ENCODE measurements at places on chromosomes 6 and 20. TPM values are rescaled to one million over a fixed set of nuclear protein-coding genes. Genes with fewer than 3 reads are reported as not detected.
A peak's percentile ranks its signal among the peaks of the same experiment; 100 is the strongest.

DNA sequence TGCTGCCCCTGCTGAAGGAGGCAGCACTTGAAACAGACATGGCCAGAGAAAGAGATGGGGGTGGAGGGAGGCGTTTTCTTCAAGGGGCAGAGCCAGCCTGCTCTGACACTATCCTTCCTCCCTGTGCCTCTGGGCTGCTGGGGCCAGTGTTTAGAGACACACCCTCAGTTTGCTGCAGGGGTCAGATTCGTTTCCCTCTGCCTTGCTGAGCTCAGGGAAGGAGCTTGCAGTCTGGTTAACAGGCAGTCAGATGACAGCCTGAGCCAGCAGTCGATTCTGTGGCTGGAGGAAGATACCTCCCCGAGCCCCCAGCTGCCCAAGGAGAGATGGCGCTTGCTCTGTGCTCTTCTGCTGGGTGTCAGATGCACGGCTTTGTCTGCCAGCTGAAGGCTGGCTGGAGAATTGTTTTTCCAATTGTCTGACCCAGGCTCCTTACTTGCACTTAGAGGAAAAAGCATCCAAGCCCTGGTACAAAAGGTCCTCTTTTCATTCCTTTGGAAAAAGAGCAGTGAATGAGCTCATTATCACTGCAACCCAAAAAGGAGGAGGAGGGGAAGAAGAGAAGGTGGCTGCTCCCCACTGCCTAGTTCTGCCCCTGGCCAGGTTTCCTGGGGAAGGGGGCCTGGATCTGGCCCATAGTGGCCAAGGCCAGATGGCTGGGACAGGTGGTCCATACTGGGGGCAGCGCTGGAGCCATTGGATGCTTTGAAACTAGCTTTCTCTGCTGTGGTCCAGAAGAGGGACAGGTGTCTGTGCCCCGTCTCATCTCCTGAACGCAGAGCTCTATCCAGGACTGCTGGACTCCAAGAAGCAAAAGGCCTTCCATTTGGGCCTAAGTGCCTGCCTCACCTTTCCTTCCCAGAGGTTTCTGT lies 88.2 kb downstream of the TCP11 start:
- H3K27me3 ChIP-seq = no peaks in the 10 kb centered on the region
- H3K4me1 ChIP-seq = peaks cover 33% of the 10 kb centered on the region
- no peak overlapping the region for H3K27ac ChIP-seq
- H3K4me3 ChIP-seq = no peak overlapping the region

COL21A1 gene
- total RNA-seq = 2.3 TPM

GRCh38 chr6:18023891-18024290 lies 36.5 kb upstream of the KIF13A start:
- no peaks in the 10 kb centered on the region for H3K4me1 ChIP-seq
- DNase-seq = no peak
- no peak overlapping the region for H3K27ac ChIP-seq
- no peak overlapping the region for H3K4me3 ChIP-seq
- no peaks in the 10 kb centered on the region for H3K27me3 ChIP-seq

TINAG gene
- total RNA-seq = not detected

ENPP5 gene
- total RNA-seq = 2.5 TPM

- H3K4me3 ChIP-seq = no peak overlapping the region
- H3K4me1 ChIP-seq = peaks cover 6% of the 10 kb centered on the region
- H3K36me3 ChIP-seq = no peaks in the 10 kb centered on the region
- H3K27ac ChIP-seq = no peak overlapping the region
- no peaks in the 10 kb centered on the region for H3K27me3 ChIP-seq
These were observed 425.3 kb downstream of the EPM2A start for GRCh38 chr6:145309842-145310535.

EBF4 gene
- 0.99 TPM for total RNA-seq

NRSN1 gene
- not detected for total RNA-seq

CRIP3 gene
- total RNA-seq = 0.26 TPM

NR2E1 gene
- not detected for total RNA-seq

DNA sequence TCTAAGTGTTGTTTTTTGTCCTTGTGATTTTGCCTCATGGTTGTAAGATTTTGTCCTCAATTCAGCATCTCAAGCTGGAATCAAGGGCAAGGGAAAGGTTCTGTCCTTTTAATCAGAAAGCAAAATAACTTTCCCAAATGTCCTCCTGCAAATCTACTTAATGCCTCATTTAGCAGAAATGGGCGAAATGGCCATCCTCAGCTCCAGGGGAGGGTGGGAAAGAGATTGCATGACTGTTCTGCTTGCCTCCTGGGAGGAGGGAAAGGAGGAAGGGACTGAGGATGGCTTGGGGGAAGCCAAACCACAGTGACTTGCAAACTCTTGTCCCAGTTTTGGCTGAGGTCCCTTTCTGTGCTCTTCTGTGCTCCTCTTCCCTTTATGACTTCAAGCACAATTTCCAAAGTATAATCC lies 43.4 kb downstream of the TNFAIP3 start:
- no peak overlapping the region for H3K27ac ChIP-seq
- no peaks in the 10 kb centered on the region for H3K27me3 ChIP-seq
- no peaks in the 10 kb centered on the region for H3K36me3 ChIP-seq
- H3K4me1 ChIP-seq = no peaks in the 10 kb centered on the region

PLCB4 gene
- 13.7 TPM for total RNA-seq

DNA sequence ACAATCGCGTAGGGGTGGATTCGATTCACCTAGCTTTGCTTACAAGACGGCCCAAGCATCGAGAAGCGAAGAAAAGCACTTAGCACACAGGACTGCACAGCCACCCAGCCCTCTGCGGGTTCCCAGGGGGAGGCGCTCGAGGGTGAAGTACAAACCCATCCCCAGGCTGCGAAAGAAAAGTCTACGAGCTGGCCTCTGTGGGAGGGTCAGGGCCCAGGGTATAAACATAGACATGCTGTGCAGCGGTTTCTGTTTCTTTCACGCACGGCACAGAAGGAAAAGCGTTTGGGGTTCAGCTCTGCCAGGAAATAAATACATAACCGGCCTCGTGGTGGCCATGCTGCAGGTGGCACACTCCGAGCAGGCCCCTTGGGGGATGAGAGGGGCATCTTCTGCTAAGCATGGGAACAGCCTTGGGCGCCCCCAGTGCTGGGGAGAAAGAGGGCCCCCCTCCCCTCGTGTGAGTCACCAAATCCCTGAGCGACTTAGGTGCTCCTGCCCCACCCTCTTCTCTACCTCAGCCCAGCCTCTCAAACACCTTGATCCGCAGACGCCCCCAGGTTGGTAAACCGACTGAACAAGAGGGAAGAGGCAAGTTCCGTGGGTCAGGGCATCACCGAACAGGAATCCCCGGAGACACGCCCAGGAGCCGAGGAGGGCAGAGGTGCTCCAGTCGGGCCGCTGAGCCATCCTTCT lies 91.6 kb upstream of the RIPOR2 start:
- H3K4me1 ChIP-seq = no peaks in the 10 kb centered on the region
- no peaks in the 10 kb centered on the region for H3K27me3 ChIP-seq
- no peak overlapping the region for H3K27ac ChIP-seq
- no peak overlapping the region for H3K4me3 ChIP-seq
- DNase-seq = no peak

DNA sequence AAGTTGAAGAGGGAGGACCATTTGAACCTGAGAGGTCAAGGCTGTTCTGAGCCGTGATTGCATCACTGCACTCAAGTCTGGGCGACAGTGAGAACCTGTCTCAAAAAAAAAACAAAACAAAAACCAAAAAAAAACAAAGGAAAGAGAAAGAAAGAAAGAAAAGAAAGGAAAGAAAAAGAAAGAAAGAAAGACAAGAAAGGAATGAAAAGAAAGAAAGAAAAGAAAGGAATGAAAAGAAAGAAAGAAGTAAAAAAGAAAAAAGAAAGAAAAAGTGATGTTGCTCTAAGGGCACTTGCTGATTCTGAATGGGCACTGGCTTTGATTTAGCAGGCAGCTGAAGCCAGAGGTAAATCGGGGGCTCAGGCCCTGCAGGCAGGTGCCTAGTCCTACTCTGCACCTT lies 161.0 kb downstream of the MCHR2 start:
- H3K4me1 ChIP-seq = no peaks in the 10 kb centered on the region
- H3K27ac ChIP-seq = no peak overlapping the region
- H3K36me3 ChIP-seq = no peaks in the 10 kb centered on the region
- no peak for DNase-seq
- no peaks in the 10 kb centered on the region for H3K27me3 ChIP-seq

BPIFB2 gene
- not detected for total RNA-seq

FRK gene
- total RNA-seq = 0.33 TPM

HMGA1 gene
- 121 TPM for total RNA-seq

GRCh38 chr6:18720075-18720474 lies 332.9 kb downstream of the RNF144B start:
- no peaks in the 10 kb centered on the region for H3K4me1 ChIP-seq
- no peak overlapping the region for H3K27ac ChIP-seq
- no peaks in the 10 kb centered on the region for H3K27me3 ChIP-seq
- H3K4me3 ChIP-seq = no peak overlapping the region
- H3K36me3 ChIP-seq = no peaks in the 10 kb centered on the region

DNA sequence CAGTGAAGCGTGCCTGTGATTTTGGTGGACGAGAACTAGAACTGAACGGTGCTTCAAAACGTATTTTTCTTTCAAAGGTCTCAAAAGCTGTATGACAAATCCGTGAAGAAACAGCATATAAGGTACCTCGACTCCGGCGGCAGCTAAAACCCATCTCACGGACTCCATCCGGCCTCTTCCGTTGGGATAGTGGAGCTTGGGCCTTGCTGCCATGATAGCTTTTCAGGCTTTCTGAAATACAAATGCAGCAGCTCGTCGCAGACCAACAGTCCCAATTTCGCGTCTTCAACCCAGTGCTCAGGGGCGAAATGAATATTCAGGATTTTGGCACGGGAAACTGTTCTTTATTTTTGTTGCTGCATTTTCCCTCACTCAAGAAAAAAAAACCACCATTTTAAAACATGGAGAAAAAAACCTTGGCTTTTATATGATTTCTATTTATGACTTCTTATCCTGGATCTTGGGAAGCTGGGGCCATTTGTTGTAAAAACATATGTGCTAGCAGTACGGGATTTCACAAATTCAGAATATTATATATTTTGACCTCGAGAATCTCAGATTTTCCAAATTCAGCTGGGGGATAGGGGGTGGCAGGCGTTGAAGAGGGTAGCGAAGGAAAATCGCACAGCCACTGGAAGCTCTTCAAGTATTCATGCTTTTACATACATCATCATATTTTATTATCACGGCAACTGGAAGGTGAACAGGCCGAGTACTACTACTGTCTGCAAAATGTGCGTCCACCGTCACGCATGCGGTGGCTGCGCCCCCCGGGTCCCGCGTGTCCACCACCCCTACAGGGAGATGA lies 849 bp downstream of the GSTA4 start:
- peak overlapping the region; percentile 92 for H3K4me3 ChIP-seq
- no peaks in the 10 kb centered on the region for H3K27me3 ChIP-seq
- no peaks in the 10 kb centered on the region for H3K36me3 ChIP-seq
- peak; percentile 56 for DNase-seq

PI3 gene
- not detected for total RNA-seq

- H3K27ac ChIP-seq = no peak overlapping the region
- H3K4me1 ChIP-seq = no peaks in the 10 kb centered on the region
- H3K36me3 ChIP-seq = no peaks in the 10 kb centered on the region
- no peak overlapping the region for H3K4me3 ChIP-seq
- DNase-seq = no peak
- no peaks in the 10 kb centered on the region for H3K27me3 ChIP-seq
These were observed 38.8 kb downstream of the ISM1 start for GRCh38 chr20:13259921-13260320.

DNA sequence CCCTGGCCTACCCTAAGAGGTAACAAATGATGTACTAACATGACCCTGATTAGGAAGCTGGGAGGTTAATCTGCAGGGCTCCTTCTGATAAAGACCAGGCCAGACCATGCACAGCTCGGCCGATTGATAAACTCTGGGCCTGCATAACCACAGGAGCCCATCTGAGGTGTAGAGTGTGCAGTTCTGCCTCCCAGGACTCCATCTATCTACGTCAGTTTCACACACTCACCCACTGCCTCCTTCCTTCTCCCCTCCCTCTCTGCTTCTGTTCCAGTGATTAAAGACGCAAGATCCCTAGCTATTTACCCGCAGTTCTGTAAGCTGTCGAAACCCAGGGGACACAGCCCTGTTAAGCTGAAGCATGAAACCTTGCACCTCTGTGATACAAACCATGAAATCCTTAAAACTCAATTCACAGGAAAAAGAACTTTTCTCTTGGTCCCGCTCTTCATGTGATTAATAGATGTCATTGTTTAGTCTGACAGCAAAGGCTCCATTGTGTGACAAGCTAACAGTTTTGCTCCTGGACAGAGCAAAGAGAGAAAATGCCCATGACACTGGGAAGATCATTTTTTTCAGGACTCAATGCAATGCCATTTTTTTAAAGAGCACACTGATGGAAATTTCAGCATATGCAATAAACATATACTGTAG lies 470.6 kb downstream of the MAFB start:
- H3K4me1 ChIP-seq = no peaks in the 10 kb centered on the region
- H3K36me3 ChIP-seq = no peaks in the 10 kb centered on the region
- H3K4me3 ChIP-seq = no peak overlapping the region

DNA sequence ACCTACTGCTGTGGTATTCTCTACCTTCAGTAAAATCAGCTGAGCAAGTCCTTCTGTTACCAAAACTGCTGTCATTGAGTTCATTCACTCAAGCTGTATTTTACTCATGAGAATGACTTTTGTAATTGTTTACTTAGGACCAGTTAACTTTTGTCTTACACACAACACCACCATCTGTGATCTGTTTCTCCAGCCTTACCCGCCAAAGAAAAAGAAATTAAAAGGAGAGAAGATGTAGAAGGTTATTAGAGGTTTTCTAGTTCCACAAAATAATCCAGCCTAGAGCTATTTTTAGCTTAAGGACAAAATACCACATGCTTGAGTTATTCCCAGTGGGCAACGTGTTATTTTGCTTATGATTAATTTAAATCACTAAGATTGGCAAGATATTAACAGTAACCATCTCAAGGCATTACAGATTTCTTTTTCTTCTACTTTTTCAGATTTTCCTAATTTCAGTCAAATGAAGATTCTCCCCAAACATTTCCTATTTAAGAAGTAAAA lies 38.2 kb downstream of the FAM8A1 start:
- H3K4me1 ChIP-seq = no peaks in the 10 kb centered on the region
- H3K36me3 ChIP-seq = peaks cover 3% of the 10 kb centered on the region
- no peak overlapping the region for H3K27ac ChIP-seq
- DNase-seq = peak; percentile 6

DNA sequence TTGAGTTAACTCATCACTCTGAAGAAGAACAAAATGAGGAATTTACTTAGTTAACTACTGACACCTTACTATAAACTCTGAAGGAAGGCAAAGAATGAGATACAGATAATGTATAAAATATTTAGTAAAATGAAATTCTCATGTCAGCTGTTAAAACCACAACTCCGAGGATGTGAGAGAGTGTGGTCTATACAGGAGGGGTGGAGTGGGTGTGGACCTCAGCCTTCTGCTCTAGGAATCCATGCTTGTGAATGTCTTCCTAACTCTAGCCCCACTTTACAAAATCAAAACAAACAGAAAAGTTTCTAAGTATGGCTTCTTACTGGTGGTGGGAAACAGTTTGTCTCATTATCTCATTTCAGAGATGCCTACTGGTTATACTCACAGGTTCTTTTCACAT lies 14.2 kb downstream of the PPP1R14C start:
- no peaks in the 10 kb centered on the region for H3K4me1 ChIP-seq
- H3K27ac ChIP-seq = no peak overlapping the region
- no peak overlapping the region for H3K4me3 ChIP-seq
- H3K27me3 ChIP-seq = peaks cover 4% of the 10 kb centered on the region

All from fibroblast of lung (primary cell).